GM06990 (cell line): ENCODE measurements at places on chromosomes 12 and 14.

GRCh38 chr14:95018821-95019220, 138.5 kb downstream of the DICER1 start:
- DNase-seq, result no peak

DNA sequence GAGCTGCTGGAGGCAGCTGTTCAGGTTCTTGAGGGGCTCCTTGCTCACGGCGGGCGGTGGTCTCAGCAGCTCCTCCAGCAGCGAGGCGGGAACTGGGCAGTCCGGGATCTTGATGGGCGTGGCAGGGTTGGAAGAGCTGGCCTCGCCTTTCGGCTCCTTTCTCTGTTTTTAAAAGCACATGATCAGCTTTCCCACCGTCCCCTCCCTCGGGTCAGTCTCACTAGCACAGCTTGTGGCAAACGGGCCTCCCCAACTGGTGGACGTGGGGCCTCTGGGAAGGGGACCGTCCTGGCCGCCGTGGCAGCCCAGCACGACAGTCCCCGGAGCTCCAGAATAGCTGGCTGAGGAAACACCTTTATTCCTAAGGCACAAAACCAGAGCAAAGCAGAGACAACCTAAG, 12.5 kb upstream of the ANKLE2 start:
- no peak for DNase-seq

DNA sequence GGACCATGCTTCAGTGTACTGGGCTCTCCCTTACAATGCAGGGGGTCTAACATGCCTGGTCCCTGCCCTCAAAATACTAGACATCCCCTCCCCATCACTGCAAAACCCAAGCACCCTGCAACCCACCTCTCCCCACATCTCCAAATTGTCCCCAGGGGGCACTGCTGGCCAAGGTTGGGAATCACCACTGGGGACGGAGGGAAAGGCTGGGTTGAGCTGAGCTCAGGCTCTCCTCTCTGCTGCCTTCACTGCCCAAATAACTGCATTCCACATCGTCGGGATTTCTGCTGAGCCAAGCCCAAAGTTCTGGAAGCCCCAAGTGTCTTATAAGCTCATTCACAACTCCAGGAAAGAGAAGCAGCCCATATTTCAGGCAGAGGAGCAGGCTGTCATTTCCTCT, 69.6 kb downstream of the NT5DC3 start:
- no peak for DNase-seq

DNA sequence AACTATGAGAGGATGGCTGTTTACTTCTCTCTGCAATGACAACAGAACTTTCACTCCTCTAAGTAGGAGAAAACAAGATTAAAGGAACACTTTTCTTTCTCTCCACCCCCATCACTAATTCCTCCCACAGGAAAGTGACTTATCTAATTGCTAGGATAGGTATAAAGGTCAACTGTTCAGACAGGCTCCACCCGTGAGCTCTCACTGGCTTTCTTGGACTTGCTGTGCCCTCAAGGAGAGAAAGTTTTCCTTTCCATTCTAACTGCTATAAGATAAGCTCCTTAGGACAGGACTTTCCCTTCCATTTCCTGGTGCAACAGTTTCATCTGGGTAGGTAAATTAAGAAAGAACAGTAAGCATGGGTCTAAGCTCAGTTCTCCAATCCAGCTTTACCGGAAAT, 4.8 kb downstream of the SLC41A2 start:
- no peak for DNase-seq

DNA sequence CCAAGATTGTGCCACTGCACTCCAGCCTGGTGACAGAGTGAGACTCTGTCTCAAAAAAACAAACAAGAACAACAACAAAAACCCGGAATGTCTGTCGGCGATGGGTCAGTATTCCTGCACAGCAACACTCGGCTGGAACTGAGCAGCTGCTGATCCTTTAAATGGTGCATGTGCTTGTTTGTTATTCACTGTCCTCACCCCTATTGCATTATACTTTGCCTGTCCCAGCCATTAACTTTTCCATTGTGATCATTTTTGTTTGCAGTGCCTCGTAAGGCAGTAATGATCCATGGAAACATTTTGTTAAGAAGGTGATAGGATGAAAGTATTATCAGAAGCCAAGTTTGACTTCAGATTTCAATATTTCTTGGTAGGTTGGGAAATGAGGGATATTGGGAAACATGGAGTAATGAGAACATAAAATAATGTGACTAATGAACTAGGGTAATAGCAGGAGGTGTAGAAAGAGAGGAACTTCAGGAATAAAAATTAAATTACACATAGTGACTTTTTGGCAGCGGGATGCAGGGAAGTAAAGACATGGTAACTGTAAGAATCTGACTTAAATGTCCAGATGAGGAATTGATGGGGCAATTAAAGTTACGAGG, 6.1 kb downstream of the ACSS3 start:
- no peak for DNase-seq

- DNase-seq, result no peak
Observed at GRCh38 chr14:79225815-79226214, 985.5 kb downstream of the DIO2 start.

- peak; percentile 2 for DNase-seq
Observed at GRCh38 chr12:38921025-38921677, 15.8 kb upstream of the CPNE8 start.

- DNase-seq, result no peak
Observed at GRCh38 chr12:107139787-107140186, 46.4 kb upstream of the CRY1 start.

DNA sequence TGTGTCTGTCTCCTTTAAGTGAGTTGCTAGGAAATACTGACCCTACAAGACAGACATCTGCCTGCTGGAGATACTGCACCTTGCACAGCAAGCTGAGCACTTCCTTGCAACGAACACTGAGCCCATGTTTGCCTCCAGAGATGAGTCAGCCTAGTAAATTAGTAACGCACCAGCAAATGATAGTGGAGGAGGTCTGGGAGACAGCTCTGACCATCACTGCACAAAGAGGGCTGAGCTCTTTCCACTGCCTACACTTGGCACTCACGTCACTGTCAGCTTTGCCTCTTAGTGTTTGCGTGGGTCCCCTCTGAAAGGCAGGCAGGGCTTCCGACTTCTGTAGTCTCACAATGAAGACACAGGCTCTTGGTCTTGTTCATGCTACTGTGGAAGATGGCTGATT, 109.0 kb downstream of the APAF1 start:
- peak; percentile 72 for DNase-seq

- DNase-seq, result no peak
Observed at GRCh38 chr12:96425951-96426350, 25.7 kb upstream of the CDK17 start.

- no peak for DNase-seq
Observed at GRCh38 chr12:20004952-20005351, 363.4 kb upstream of the PDE3A start.

DNA sequence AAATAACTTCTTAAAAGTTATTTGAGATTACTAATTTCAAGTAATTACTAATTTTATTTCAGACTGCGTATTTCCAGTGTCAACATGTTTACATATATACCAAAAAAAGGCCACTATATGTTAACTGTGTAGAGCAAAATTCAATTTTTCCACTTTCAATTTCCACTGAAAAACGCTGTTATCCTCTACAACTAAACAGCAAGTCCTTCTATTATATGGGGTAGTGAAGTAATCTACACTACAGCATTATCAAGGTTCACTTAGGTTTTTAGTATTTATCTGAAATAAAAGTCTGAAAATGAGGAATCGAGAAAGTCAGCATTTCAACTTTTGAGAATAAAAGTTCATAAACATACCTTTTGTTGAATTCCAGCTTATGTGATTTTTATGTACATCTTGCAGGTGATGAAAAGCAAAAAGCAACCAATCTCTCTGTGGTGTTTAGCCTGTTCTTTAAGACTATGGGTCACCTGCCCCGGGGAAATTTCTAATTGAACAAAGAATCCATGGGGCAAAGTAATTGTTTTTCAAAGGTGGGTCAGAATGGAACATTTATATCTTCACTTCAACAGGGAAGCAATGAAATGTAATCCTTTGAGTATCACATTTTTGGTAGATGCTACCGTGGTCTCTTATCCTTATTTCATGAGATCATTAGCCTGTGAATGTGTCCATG, 3.3 kb downstream of the BTG1 start:
- no peak for DNase-seq

- DNase-seq, result no peak
Observed at GRCh38 chr12:124640056-124640455, 72.6 kb upstream of the NCOR2 start.

- no peak for DNase-seq
Observed at GRCh38 chr12:51183816-51184215, 10.9 kb upstream of the TFCP2 start.

DNA sequence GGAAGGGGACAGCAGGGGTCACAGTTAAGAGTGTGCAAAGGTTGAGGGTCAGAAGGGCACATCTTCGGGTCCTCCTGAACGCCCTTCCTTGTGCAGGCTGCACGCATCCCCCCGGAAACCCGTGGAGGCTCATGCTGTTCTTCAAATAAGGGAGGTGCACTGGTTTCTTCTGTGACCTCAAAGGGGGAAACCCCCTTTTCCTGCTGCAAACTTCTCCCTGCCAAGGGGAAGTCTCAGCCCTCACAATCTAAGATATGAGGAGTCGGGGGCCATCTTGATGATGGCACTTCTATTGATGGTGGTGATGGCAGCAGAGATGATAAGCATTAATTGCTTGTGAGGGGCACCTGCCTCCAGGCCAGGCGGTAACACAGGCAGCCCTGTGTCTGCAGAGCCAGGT, 40.0 kb downstream of the ISCA2 start:
- DNase-seq, result no peak

- no peak for DNase-seq
Observed at GRCh38 chr12:100443434-100443833, 30.2 kb upstream of the NR1H4 start.

DNA sequence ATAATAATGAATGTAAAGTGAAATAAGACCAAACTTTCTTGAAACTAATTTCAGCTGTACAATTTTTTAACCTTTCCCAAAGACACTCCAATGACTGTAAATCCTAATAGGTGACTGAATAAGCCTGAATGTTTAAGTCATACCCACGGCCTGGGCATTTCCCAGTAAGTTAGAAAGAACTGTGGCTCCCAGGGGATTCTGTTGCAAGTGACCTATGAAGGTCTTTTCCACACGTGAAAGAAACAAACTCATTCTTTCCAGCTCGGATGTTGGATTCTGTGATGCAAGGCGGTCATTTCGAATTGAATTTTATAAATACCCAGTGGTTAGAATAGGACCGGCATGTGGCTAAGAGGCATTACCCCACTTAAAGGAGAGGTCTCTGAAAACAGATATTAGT, 1134.4 kb downstream of the GALC start:
- DNase-seq, result no peak

GRCh38 chr12:57717846-57718640, 20.5 kb downstream of the AGAP2 start:
- no peak for DNase-seq

- DNase-seq, result no peak
Observed at GRCh38 chr12:52280319-52280795, 5.9 kb downstream of the KRT86 start.

- DNase-seq, result no peak
Observed at GRCh38 chr12:97267594-97268202, 194.9 kb upstream of the RMST start.

GRCh38 chr12:12714276-12715021, 2.7 kb upstream of the CDKN1B start:
- DNase-seq, result peak; percentile 75

- DNase-seq, result no peak
Observed at GRCh38 chr12:84913129-84913515, 523 bp upstream of the SLC6A15 start.

DNA sequence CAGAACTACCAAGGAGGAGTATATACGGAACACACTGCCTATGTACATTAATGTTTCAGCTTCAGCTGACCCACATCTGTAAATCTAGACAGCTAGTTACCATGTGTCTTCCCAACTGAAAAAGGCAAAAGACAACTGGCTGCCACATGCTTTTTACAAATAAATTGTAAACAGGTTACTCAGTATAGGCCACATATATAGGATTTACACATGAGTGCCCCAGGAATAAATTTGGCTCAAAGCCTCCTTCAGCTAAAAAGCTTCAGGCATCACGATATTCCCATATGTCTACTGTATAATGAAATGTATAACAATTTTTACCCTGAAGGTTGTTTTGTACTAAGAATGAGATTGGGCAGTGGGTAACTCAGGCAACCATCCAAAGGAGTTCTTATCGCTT, 175.9 kb upstream of the BMP4 start:
- DNase-seq, result no peak

DNA sequence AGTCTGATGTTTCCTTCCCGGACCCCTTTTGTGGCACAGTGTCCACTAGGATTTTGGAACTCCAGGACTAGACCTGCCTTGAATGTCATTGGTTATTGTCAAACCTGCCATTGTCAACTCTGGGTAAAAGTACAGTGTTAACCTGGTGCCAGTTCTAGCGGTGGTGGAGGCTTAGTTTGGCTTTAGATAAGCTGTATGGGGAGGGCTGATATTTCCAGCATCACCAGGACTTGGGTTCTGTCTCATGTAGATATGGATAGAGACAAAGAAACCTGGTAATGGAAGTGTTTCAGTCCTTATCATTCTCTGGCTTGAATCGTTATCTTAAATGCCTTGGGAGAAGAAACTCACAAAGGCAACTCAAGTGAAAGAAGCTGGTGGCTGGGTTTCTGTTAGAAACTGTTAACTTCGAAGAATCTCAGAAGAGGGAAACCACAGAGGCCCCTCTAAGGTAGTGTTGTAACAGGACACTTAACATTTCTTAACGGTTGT, 10.6 kb downstream of the CHST11 start:
- no peak for DNase-seq

DNA sequence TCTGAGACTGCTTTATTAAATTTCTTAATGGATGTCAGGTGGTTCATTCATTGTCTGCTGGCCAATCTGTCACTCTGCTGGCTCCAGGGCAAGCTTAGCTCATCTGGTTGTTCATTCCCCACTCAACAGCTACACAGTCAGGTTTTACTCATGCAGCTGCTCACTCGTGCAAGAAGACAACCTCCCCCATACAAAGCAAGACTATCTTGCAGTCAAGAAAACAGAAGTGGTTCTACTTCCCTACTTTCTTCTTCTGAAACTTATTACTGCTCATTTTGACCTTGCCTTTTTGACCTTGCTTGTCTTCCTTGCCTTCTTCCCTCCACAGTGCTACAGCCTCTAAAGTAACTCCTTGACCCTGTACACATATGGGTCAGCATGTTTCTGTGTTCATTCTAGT, 277.9 kb downstream of the SSPN start:
- DNase-seq, result peak; percentile 62

GRCh38 chr12:112103758-112104503, 4.7 kb downstream of the NAA25 start:
- no peak for DNase-seq

- DNase-seq, result no peak
Observed at GRCh38 chr14:60349663-60350365, 100.8 kb downstream of the PPM1A start.

GRCh38 chr14:70087380-70087697, 101.4 kb downstream of the SLC8A3 start:
- DNase-seq, result no peak
